Astrocyte of the spinal cord (primary cell): ENCODE measurements at places on chromosomes 6 and 20.

DNA sequence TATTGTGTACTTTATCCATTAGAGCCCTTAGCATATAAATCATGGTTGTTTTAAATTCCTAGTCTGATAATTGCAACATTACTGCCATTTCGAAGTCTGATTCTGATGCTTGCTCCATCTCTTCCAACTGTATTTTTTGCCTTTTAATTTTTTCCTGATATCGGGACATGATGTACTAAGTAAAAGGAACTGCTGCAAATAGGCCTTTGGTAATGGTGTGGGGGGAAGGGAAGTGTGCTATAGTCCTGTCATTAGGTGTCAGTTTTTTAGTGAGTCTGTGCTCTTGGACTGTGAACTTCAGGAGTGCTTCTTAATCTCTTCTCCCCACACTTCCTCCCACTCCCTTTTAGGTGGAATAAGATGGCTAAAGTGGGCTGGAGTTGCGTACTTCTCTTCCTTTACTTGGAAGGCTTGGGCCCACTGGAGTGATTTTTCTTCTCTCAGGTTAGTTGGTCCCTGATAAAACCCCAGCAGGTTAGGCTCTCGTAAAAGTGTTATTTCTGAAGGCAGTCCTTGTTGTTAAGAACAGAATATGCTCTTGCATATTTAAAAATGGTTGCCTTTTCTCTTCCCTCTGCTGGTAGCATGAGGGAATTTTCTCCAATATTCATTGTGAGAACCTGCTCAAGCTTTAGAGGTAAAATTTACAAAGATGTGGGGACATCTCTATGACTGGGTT is 18.1 kb downstream of the STXBP5 start:
- DNase-seq, result peak; percentile 54

- DNase-seq, result no peak
These were observed 95.6 kb downstream of the SCML4 start for GRCh38 chr6:107728564-107728897.

GRCh38 chr20:24147479-24147878 is 158.9 kb upstream of the GGTLC1 start:
- no peak for DNase-seq

DNA sequence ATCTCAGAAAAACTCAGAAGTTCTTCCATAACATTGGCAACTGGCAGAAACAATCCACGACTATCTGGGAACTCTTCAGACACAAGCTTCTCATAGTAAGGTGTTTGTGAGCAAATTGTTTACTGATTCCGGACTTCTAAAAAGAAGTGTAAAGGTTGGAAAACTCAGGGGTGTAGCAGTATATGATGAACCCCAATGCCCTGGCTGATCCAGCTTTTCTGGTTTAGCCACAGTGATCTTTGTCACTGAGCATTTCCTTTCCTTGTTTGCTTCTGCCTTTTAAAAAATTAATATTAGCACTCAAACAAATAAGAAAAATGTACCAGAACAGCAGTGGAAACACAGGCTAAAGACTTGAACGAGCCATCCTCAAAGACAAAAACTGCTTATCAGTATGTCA is 4.9 kb downstream of the RGS17 start:
- no peak for DNase-seq

DNA sequence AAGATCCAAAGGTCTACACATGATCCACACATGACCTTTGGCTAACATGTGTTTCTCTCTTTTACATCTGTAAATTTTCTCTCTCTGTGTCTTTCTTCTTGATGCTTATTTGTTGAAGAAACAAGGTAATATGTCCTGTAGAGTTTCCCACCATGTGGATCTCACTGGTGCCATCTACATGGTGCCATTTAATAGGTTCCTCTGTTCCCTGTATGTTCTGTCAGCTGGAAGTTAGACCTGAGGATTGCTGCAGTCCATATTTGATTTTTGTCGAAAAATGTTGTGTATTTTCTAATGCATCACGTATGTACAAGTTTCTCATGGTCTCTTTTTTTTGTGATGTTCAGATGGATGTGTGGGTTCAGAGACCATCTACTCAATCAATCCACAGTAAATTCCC is 30.0 kb downstream of the FOXA2 start:
- no peak for DNase-seq

GRCh38 chr20:9576695-9577094 is 62.3 kb downstream of the LAMP5 start:
- DNase-seq, result no peak

DNA sequence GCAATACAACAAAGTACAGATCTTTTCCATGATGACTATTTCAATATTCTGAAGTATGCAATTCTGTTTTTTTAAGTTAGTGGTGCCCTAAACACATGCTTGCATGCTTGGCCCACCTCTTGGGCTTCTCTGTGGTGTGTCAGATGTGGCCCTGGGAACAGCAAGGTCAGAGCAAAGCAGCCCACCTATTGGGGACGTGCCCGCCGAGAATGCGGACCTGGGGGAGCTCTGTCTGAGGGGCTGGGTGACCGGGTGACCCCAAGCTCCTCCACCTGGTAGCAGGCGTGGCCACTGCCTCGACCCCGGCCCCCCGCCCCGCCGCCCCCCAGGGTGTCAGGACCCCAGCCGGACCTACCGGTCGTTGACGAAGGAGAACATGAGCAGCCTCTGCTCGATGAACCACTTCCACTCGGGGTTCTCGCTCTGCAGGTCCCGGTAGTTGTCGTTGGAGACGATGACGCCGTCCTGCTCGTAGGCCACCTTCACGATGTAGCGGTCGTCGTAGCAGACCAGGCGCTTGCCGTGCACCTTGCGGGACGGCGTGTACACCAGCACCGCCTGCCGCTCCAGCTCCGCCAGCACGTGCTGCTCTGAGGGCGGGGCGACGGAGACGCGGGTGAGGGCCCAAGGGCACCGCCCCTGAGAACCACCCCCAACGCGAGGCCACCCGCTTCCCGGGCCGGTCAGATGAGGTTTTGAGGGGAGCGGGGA is 28.3 kb downstream of the ZC3H12D start:
- DNase-seq, result no peak

GRCh38 chr20:39568109-39568508 is 606.0 kb downstream of the DHX35 start:
- no peak for DNase-seq

DNA sequence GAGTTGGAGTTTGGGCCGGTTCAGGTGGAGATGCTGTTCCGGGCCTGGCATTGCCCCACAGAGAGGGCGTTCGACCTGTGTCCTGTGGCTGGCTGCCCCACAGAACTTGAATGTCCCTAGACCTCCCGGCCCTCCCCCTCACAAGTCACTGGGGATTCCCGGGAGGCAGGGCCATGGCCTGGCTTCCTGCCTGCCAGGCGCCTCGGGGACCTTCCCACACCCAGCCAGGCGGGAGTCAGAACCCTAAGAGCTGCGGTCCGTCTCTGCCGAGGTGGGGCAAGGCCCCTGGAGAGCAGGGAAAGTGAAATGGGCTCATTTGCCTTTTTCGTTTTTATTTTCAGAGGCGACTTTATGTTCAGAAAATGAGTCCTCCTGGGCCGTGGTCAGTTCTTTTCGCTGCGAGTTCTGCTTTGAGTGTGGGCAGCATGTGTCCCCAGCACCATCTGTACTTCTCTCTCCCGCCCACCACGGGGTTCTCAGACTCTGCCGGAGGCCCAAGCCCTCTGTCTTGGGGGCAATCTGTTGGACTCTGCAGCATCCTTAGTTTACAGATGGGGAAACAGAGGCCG is 8.5 kb downstream of the RBM38 start:
- no peak for DNase-seq

DNA sequence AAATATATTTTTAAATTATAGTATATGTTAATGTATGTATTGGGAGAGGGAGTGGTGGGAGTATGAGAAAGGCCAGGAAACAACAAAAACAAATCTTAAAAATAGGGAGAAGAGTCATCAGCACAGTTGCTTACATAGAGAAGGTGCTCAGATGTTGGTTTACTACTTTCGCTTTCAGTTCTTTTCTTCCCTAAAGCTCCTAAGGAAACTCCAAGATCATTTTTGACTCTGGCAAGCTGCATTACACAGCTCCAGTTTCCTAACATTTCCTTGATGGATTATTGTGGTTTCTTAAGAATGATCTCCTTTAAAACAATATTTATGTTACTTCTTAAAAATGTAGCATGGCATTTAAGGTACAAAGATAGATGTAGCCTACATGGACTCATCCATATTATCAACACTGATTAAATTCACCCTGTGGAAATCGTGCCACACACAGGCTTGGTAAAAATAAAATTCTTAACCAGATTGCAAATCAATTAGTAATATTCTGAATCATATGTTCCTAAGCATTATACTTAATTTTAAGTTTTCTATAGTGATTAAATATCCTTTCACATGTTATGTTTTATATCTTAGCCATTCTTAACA is 118.0 kb upstream of the MAN1A1 start:
- peak; percentile 65 for DNase-seq

DNA sequence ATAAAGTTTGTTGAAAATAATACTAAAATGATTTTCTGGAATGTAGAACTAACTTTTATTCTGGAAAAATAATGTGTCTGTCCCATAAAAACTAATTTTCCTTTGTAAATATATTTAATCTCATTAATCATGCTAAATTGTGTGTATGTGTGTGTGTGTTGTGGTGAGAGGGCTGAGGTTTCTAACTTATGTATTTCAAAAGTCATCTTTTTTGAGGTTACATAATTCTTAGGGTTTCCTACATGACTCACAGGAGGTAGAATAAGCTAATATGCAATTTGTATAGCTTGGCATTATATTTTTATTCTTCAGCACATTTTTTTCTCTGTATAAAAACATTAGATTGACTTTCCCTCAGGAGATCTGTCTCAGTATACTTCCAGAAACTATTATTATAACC is 64.1 kb upstream of the CLVS2 start:
- no peak for DNase-seq

DNA sequence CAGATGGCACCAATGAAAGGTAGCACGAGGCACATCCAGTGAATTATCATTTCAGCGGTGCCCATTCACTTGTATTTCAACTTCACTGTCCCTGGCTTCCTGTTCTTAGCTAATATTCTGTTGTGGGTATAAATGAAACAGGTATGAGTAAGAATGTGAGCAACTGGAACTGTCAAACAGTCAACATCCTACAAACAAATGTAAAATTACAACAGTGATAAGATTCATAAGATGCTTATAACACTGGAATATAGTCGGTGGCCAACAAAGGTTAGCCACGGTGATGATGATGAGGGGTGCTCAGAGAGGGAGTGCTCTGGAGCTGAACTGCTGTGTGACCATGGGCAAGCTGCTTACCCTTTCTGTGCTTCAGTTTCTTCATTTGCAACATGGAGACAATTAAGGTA is 74.9 kb upstream of the TOX2 start:
- no peak for DNase-seq

GRCh38 chr20:57342829-57343228 is 8.2 kb upstream of the RAE1 start:
- DNase-seq, result no peak

DNA sequence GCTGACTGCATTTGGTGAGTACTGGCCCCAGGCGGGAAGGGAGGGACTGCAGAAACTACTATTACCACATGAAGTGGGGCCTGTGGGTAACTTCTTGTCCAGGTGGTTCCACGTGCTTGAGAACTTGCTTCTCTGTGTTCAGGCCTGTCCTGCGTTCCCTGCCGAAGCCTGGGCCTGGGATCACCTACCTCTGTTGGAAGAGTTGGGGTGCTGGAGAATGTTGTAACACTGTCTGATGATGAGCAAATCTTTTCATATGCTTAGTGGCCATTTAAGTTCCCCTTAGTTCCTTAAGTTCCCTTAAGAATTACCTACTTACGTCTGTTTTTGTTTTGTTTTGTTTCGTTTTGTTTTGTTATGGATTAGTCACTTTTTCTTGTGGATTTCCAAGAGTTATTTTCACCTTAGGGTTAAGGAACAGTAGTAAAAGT is 154.4 kb downstream of the DTNBP1 start:
- peak; percentile 23 for DNase-seq

- peak; percentile 7 for DNase-seq
These were observed 22.3 kb upstream of the SAYSD1 start for GRCh38 chr6:39137245-39137644.

- no peak for DNase-seq
These were observed 17.8 kb downstream of the SRSF12 start for GRCh38 chr6:89100114-89100513.

- DNase-seq, result peak; percentile 96
These were observed 513.7 kb upstream of the SULF2 start for GRCh38 chr20:48298851-48299484.

- DNase-seq, result no peak
These were observed 105.9 kb downstream of the SASH1 start for GRCh38 chr6:148448369-148449012.

GRCh38 chr20:31922181-31922580 is 29.7 kb downstream of the PDRG1 start:
- DNase-seq, result no peak

DNA sequence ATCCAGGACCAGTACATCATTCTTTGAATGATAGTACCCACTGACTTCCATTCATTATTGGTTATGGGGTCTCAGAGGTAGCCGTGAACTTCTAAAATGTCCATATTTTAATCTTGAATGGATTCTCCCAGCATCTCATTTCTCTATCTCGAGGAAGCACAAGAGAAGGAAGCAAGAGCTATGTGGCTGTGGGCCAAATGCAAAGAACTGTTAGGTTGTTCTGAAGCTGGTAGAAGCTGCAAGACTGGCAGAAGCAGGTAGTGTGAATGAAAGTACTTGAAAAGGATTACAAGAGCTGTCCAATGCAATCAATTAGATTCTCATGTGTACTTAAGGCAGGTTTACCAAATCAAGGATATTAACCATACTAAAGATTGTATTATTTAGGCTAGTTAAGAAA is 1131.8 kb downstream of the GRIK2 start:
- DNase-seq, result no peak

- DNase-seq, result peak; percentile 77
These were observed 90.7 kb upstream of the ARID1B start for GRCh38 chr6:156686301-156686994.

GRCh38 chr20:15113144-15113773 is 775.8 kb upstream of the FLRT3 start:
- no peak for DNase-seq

- no peak for DNase-seq
These were observed 45.9 kb downstream of the EBF4 start for GRCh38 chr20:2738331-2739041.

- peak; percentile 47 for DNase-seq
These were observed 343.8 kb upstream of the MMS22L start for GRCh38 chr6:97626671-97627441.

GRCh38 chr6:72677740-72678139 is 55.9 kb downstream of the KCNQ5 start:
- no peak for DNase-seq

- no peak for DNase-seq
These were observed 43.4 kb downstream of the ZHX3 start for GRCh38 chr20:41274152-41274551.
